ENCODE measurements at places on chromosomes 6 and 20.

GRCh38 chr6:100117680-100118079, 123.7 kb upstream of the MCHR2 start:
- DNase-seq: no peak

GRCh38 chr6:71334768-71335167, 46.2 kb downstream of the OGFRL1 start:
- no peak for DNase-seq

- no peak for DNase-seq
Observed at GRCh38 chr6:62323818-62324431, 37.9 kb upstream of the KHDRBS2 start.

DNA sequence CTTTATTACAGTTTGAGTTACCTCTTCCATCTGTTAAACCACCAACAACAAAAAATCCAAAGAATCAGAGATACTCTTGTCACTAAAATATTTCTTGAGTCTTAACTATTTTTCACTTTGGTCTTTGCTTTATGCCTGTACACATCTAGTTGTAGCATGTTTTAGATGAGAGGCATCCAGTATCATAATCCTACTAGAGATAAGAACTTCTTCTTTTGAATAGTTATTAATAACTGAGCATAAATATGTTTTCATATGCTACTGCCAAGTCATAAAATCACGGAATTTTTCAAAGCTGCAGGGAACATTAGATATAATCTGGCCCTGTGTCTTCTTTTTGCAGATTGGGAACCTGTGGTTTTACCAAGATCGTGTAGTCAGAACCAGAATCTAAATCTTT, 55.3 kb downstream of the STK4 start:
- no peak for DNase-seq

DNA sequence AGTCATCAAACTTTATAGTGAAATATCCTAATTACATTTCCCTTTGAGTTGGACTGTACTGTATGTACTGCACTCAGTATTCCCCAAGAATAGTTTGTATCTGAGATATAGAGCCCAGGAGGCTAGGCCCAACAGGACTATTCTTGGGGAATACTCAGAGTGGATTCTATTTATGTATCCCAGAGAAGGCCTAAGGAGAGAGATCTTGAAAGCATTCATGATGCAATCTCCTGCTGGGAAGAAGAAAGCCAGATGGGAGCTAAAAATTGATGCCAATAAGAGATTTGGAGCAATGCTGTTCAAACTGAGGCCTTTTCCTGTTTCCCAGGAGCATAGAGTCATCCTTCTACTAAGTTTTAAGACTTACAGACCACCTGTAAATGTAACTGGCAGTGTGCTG, 452.1 kb upstream of the PLCB4 start:
- no peak for DNase-seq

DNA sequence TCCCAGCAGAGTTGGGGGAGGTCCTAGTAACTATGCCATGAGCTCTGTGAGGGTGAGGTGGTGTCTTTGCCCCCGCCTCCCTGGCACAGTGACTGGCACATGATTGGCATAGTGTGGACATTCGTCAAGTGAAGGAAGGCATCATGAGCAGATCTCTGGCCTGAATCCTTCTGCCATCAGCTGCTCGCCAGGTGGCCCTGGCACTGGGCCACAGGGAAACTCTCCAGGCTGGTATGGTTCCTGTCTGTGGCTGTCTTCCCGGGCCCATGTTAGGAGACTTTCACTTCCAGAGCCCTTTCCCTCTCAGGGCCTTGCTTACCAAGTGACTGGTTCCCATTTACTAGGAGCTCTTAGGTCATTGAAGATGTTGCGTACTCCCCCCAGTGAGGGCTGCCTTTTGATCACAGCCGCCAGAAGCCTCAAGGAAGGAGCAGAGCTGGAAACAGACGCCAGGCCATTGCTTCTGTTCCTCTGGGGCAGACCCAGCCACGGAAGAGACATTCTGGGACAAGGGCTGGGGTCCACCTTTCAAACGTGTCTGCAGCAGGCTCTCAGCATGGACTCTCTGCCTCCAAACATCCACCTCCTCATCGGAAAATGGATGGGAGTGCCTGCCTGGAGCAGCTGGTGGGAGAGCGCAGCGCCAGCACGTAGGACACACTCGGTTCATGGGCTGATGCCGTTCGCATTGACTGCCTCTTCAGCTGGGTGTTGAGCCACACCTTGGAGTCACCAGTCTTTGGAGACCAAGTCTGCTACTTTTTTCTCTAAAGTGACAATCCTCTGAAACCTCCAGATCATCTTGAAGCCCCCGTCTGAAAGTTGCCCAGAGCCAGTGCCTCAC, 67.2 kb downstream of the PTPN1 start:
- no peak for DNase-seq

GRCh38 chr20:41154436-41155176, 17.3 kb downstream of the PLCG1 start:
- DNase-seq: no peak

GRCh38 chr20:51286758-51287157, 255.8 kb downstream of the NFATC2 start:
- DNase-seq: no peak

DNA sequence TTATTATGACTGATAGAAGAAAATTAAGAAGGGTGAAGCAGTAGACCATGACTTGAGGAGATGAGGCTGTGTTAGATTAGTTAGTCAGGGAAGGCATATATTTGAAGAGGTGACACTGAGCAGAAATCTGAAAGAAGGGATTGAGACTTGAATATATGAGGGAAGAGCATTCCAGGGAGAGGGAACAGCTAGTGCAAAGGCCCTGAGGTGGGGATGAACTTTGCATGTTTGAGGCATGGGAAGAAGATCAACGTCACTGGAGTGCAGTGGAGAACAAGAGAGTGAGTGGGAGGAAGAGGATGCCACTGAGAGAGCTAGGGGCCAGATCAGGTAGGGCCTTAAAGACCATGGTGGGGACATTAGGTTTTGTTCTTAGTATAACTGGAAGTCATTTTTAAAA, 119.0 kb downstream of the ZDHHC14 start:
- no peak for DNase-seq
